Gastrocnemius medialis (tissue), 4 donors: ENCODE measurements at places on chromosomes 1 and 21. TPM values are rescaled to one million over a fixed set of nuclear protein-coding genes. Genes with fewer than 3 reads are reported as not detected.

Gene NR1I3
- total RNA-seq, result not detected

Gene CLCC1
- 32.0 TPM for total RNA-seq

Gene MIXL1
- not detected for total RNA-seq

Gene SPRR3
- total RNA-seq, result not detected

Gene DLGAP3
- total RNA-seq, result 0.15 TPM

Gene IFI44L
- total RNA-seq, result 1.1 TPM
